Activated CD4-positive, alpha-beta memory T cell treated with anti-CD3 and anti-CD28 coated beads, Interleukin-2, amount 10 ng/mL, durations not matched to agents 7 days and 5 days (primary cell): ENCODE measurements at places on chromosomes 4 and X.

DNA sequence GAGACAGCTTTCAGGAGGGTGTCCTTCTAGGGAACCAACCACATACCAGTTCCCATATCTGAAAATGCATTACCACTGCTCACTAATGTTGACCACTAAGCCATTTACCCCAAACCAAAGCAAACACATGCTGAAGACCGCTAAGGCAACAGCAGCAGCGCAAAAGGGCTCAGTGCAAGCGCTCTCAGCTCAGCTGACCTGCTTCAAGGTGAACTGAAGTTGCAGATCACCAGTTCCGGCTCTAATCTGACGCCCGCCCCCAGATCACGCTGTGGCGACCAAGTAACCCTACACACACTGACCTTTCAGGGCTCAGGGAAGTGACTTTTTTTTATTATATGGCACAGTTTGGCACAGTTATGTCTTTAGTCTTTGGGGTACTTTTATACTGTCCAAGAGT lies 5.8 kb downstream of the MECP2 start:
- H3K4me1 ChIP-seq, result peaks cover 63% of the 10 kb centered on the region
- H3K36me3 ChIP-seq, result peaks cover 39% of the 10 kb centered on the region
- H3K27me3 ChIP-seq, result no peaks in the 10 kb centered on the region
- no peak for DNase-seq

DNA sequence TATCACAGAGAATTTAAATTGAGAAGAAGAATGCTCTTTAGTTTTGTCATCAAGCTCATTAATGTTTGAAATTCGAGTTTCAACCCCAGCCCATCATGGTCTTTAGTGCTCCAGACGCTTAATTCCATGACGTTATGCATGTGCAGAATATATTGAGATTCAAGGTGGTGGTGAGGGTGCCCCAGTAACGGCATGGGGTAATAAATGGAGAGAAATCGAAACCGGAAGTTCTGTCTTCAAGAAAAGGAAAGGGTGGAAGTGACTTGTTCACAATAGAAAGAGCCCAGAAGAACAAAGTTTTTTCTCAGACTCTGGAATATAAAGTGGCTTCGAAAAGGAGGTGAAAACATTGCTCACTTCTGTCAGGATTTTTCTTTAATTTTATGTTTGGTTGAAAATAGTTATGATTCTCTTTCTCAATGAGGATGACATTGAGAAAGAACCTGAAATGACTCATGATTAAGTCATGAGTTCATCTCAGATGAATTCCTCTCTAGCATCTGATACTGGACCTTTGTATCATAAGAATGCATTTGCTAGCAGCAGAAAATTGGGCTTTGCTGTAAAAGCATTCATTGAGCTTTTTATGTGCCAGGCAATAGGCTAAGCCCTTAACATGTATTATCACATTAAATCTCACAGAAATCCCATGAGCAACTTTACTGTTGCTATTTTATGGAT lies 779 bp upstream of the DDX60L start:
- H3K27ac ChIP-seq, result peak overlapping the region; percentile 99
- peak overlapping the region; percentile 94 for H3K4me3 ChIP-seq
- H3K4me1 ChIP-seq, result peaks cover 63% of the 10 kb centered on the region
- peaks cover 33% of the 10 kb centered on the region for H3K36me3 ChIP-seq

DNA sequence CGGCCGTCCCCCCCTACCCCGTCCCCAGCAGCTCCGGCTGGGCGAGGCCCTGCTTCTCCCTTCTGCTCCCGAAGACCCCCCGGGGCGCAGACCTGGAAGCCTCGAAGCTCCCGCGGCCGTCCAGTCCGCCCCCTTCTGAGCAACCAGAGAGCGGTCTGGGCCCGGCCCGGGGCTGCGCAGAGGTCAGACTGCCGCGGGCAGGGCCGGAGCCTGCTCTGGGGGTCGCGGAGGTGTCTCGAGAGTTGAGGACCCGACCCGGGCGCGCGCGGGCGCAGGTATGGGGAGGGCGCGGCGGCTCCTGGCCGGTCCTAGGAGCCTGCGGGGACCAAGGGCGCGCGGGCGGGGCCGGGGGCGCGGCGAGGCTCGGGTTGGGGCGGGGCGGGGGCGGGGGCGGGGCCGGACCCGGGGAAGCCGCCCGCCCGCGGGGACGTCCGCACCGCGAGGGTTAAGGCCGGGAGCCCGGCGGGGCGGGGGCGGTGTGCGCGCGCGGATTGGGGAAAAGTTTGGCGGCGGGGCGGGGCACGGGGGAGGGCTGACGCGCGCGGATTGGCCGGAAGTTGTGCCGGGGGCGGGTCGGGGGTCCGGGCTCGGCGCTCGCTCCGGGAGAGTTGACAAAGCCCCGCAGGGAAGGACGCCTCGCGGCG lies at the start of gene FGFRL1:
Gene FGFRL1 (plus strand): TSS at position 605 of the 644 bp plus-strand sequence. CDS start 860 bp downstream, outside the sequence.
- peaks cover 27% of the 10 kb centered on the region for H3K27me3 ChIP-seq
- H3K4me3 ChIP-seq, result peak within 1 kb of the TSS; percentile 76
- H3K27ac ChIP-seq, result peak within 1 kb of the TSS; percentile 82
- DNase-seq, result peak; percentile 93
- no peaks in the 10 kb centered on the region for H3K36me3 ChIP-seq

GRCh38 chr4:43567644-43568043 lies 675.1 kb downstream of the GRXCR1 start:
- no peak for DNase-seq
- no peaks in the 10 kb centered on the region for H3K27me3 ChIP-seq

DNA sequence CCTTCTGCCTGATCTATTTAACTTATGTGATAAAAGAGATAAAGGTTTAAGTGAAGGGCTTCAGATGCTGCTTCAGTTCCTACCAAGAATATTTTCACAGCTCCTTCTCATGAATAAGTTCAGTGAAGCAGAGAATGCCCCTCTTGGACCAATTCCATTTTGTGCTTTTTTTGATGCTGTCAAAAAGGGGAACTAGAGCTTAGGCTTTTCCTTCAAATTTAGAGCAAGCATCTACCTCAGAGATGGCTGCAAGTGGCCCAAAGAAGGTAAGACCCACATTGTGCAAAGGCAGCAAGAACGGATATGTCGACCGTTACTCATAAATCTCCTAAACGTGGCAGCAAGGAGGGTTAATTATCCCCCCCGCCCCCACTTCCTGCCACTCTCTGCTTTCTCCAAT lies 4.5 kb downstream of the CHRDL1 start:
- DNase-seq, result no peak
- no peak overlapping the region for H3K27ac ChIP-seq
- no peak overlapping the region for H3K4me3 ChIP-seq
- H3K27me3 ChIP-seq, result peaks cover 10% of the 10 kb centered on the region
- H3K36me3 ChIP-seq, result no peaks in the 10 kb centered on the region

GRCh38 chr4:26857278-26858034 lies 3.2 kb upstream of the STIM2 start:
- H3K27me3 ChIP-seq, result peaks cover 2% of the 10 kb centered on the region
- H3K4me3 ChIP-seq, result peak overlapping the region; percentile 86
- peak overlapping the region; percentile 70 for H3K27ac ChIP-seq
- H3K4me1 ChIP-seq, result peaks cover 34% of the 10 kb centered on the region
- peak; percentile 92 for DNase-seq

GRCh38 chr4:59814402-59815010 lies 1385.6 kb upstream of the ADGRL3 start:
- no peaks in the 10 kb centered on the region for H3K27me3 ChIP-seq
- H3K4me3 ChIP-seq, result no peak overlapping the region
- no peak overlapping the region for H3K27ac ChIP-seq
- H3K36me3 ChIP-seq, result no peaks in the 10 kb centered on the region
- no peak for DNase-seq

GRCh38 chr4:86334020-86334750 lies 25.7 kb downstream of the MAPK10 start:
- no peaks in the 10 kb centered on the region for H3K4me1 ChIP-seq
- no peak overlapping the region for H3K4me3 ChIP-seq
- H3K27me3 ChIP-seq, result no peaks in the 10 kb centered on the region
- no peak for DNase-seq
- H3K36me3 ChIP-seq, result no peaks in the 10 kb centered on the region
- H3K27ac ChIP-seq, result no peak overlapping the region

DNA sequence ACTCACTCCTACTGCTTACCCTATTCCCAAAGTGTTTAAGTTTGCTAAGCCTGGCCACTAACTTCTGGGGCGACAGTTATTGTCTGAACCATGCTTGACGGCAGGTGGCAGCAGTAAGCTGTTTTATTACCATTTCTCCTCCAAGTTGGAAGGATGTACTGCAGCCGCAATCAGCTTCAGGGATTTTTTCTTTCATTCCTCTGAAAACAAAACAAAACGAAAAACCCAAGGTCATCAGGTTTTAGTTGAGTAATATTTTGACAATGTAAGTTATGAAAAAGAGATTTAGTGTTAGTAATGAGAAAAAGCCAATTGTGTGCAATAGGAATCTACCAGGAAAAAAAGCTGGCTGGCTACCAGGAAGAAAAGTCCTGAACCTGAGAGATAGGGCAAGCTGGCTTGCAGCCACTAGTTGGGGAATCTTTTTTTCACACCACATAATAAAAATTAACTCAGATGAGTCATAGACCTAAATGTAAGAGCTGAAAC lies 13.2 kb upstream of the RAB9B start:
- DNase-seq, result peak; percentile 47
- H3K27me3 ChIP-seq, result no peaks in the 10 kb centered on the region
- no peak overlapping the region for H3K4me3 ChIP-seq
- H3K27ac ChIP-seq, result no peak overlapping the region
- no peaks in the 10 kb centered on the region for H3K36me3 ChIP-seq

DNA sequence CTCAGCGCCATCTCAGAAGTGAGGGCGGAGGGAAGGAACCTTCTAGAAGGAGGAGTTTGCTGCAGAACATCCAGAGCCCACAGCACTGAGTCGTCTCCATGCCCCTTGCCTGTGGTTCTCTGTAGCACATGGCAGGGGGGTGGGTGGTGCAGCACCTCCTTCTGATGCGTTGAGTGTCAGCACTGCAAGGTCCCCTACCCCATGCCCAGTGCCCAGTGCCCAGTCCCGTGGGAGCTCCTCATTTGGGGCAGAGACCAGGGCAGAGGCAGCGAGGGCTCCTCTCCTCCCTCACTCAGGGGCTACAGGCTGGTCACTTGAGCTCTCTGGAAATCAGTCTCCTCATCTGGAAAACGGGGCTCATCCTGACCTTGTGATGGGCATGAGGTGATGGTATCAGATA lies 78.1 kb downstream of the HTRA3 start:
- no peaks in the 10 kb centered on the region for H3K36me3 ChIP-seq
- no peaks in the 10 kb centered on the region for H3K27me3 ChIP-seq
- H3K4me1 ChIP-seq, result no peaks in the 10 kb centered on the region
- H3K27ac ChIP-seq, result no peak overlapping the region
- DNase-seq, result no peak

GRCh38 chr4:139455126-139455538 lies 1.2 kb downstream of the RAB33B start:
- peak overlapping the region; percentile 93 for H3K4me3 ChIP-seq
- H3K4me1 ChIP-seq, result peaks cover 69% of the 10 kb centered on the region
- DNase-seq, result no peak
- H3K36me3 ChIP-seq, result peaks cover 22% of the 10 kb centered on the region

- no peak overlapping the region for H3K4me3 ChIP-seq
- H3K36me3 ChIP-seq, result no peaks in the 10 kb centered on the region
- H3K27me3 ChIP-seq, result no peaks in the 10 kb centered on the region
- no peak overlapping the region for H3K27ac ChIP-seq
- H3K4me1 ChIP-seq, result peaks cover 2% of the 10 kb centered on the region
These were observed 122.4 kb downstream of the KIT start for GRCh38 chr4:54780149-54780495.

DNA sequence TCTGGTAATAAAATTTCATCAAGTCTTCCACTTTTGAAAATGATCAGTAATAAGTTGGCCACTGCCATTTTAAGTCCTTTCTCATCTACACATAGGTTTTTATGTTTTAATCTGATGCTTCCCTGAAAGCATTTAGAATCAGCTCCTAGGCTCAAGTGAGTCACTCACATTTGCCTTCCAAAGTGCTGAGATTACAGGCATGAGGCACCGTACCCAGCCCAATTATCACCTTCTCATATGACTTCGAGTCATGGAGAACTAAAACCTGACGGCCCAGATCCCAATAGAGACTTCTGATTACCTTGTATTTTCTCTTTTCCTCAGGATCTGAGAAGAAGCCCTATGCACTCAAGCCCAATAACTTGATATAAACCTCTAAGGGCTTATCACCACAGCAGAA lies 140.8 kb downstream of the OPHN1 start:
- H3K36me3 ChIP-seq, result no peaks in the 10 kb centered on the region
- DNase-seq, result no peak
- H3K4me1 ChIP-seq, result no peaks in the 10 kb centered on the region
- H3K27ac ChIP-seq, result no peak overlapping the region
- no peak overlapping the region for H3K4me3 ChIP-seq

GRCh38 chr4:88458104-88458740 lies 1.3 kb downstream of the HERC5 start:
- peak overlapping the region; percentile 100 for H3K4me3 ChIP-seq
- H3K27ac ChIP-seq, result peak overlapping the region; percentile 100
- DNase-seq, result no peak
- H3K4me1 ChIP-seq, result peaks cover 56% of the 10 kb centered on the region
- no peaks in the 10 kb centered on the region for H3K27me3 ChIP-seq

GRCh38 chr4:36332023-36332781 lies 50.8 kb downstream of the DTHD1 start:
- no peaks in the 10 kb centered on the region for H3K27me3 ChIP-seq
- H3K36me3 ChIP-seq, result peaks cover 4% of the 10 kb centered on the region
- H3K4me3 ChIP-seq, result no peak overlapping the region
- no peak for DNase-seq
- H3K27ac ChIP-seq, result no peak overlapping the region

- peak; percentile 43 for DNase-seq
- no peaks in the 10 kb centered on the region for H3K36me3 ChIP-seq
- peaks cover 13% of the 10 kb centered on the region for H3K4me1 ChIP-seq
- peaks cover 5% of the 10 kb centered on the region for H3K27me3 ChIP-seq
- no peak within 1 kb of the TSS for H3K27ac ChIP-seq
- peak within 1 kb of the TSS; percentile 71 for H3K4me3 ChIP-seq
These were observed at the start of gene ZFP92 for GRCh38 chrX:153411255-153411987. ZFP92 (plus strand) TSS chrX:153411472; CDS start chrX:153418323, 6,851 bp downstream.

DNA sequence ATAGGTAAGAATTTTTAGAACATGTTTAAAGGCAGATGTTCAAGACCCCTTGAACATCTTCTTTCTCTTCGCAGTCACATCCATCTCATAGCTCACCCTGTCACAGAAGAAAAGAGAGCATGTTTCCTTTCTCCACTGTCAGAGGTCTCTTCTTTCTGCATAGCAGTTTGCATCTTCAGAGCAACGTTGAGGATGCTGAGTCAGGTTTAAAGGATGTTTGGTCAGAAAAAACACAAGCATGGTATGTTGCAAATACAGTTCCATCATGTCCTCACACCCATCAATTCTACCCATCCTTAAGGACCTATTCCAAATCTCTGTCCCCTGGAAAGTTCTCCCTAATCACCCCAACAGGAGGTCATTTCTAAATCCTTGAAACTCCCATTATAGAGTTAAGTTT lies 84.8 kb downstream of the STOX2 start:
- H3K36me3 ChIP-seq, result no peaks in the 10 kb centered on the region
- no peak overlapping the region for H3K4me3 ChIP-seq
- H3K27ac ChIP-seq, result no peak overlapping the region
- H3K4me1 ChIP-seq, result no peaks in the 10 kb centered on the region
- no peak for DNase-seq

- H3K27ac ChIP-seq, result no peak overlapping the region
- no peak overlapping the region for H3K4me3 ChIP-seq
- DNase-seq, result no peak
- no peaks in the 10 kb centered on the region for H3K4me1 ChIP-seq
- H3K27me3 ChIP-seq, result no peaks in the 10 kb centered on the region
- H3K36me3 ChIP-seq, result no peaks in the 10 kb centered on the region
These were observed 245.2 kb upstream of the SMIM31 start for GRCh38 chr4:164508771-164509170.
